ENCODE measurements at places on chromosomes 3 and 15.

DNA sequence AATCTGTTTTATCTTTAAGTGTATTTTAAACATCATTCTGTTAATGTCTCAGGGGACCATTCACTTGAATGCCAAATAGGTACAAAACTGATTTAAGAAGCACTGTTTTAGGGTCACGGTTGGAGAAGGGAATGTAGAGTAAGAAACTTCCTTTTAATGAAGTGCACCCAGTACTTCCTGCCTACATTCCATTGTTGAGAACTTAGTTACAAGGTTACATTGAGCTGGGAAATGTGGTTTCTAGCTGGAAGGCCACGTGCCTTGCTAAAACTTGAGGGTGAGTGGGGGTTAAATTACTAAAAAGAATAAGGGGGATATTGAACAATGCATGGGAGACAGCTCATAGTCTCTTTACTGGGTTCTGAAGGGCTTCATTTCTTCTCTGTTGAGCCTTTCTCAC, 78.3 kb upstream of the TBC1D5 start:
- no peak for DNase-seq

- no peak for DNase-seq
Observed at GRCh38 chr3:127961124-127961523, 46.1 kb downstream of the KBTBD12 start.

GRCh38 chr3:148648685-148649352, 48.9 kb upstream of the AGTR1 start:
- no peak for DNase-seq

GRCh38 chr3:116920826-116921610, 211.4 kb downstream of the TUSC7 start:
- no peak for DNase-seq

DNA sequence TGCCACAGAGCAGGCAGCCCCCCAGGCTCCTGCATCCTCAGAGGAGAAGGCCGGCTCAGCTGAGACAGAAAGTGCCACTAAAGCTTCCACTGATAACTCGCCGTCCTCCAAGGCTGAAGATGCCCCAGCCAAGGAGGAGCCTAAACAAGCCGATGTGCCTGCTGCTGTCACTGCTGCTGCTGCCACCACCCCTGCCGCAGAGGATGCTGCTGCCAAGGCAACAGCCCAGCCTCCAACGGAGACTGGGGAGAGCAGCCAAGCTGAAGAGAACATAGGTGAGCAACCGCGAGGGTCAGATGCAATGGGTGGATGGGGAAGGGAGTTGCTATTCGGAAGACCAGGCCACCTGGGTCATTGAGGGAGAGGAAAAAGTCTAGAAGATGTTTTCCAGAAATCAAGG, 53.0 kb downstream of the GAP43 start:
- DNase-seq: no peak

GRCh38 chr15:67021455-67021854, 43.9 kb upstream of the SMAD3 start:
- DNase-seq: no peak

- no peak for DNase-seq
Observed at GRCh38 chr15:38242055-38242454, 10.6 kb upstream of the SPRED1 start.

GRCh38 chr3:105812194-105812586, 56.6 kb downstream of the CBLB start:
- DNase-seq: no peak

- DNase-seq: peak; percentile 75
Observed at GRCh38 chr3:71955240-71956068, 170.5 kb upstream of the PROK2 start.

GRCh38 chr3:16849229-16849628, 35.5 kb upstream of the PLCL2 start:
- DNase-seq: peak; percentile 85

DNA sequence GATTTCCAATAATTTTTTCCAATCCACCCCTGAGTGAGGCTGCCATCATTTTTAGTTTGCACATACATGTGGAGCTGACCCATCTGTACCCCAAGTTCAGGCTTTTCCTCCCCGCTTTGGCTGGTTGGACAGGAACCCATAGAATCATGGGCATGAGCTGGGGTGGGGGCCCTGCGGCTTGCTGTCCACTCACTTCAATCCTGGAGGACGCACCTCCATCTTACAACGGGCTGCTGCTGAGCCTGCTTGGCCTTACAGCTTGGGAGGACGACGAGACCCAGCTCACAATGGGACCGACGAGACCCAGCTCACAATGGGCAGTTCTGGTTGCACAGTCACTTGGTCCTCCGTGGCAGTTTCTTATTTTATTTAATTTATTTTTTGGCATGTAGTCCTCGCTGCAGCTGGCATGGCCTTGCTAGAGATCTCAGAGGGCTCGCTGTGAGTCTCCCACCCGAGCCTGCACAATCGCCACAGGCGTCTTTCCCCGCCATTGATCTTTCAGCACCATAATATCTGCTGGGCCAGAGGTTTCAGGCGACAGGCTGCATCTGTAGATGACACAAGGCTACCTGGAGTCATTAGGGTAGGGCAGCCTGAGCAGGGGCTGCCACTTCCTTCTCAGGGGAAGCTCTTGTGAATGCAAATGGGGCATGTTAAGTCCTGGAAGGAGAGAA, 19.6 kb upstream of the EPHB3 start:
- no peak for DNase-seq

- no peak for DNase-seq
Observed at GRCh38 chr3:138921316-138922292, 25.3 kb downstream of the FOXL2 start.

GRCh38 chr3:4813909-4814304, 165.3 kb upstream of the BHLHE40 start:
- DNase-seq: peak; percentile 80

GRCh38 chr15:50500352-50500751, 46.1 kb downstream of the USP50 start:
- DNase-seq: no peak

DNA sequence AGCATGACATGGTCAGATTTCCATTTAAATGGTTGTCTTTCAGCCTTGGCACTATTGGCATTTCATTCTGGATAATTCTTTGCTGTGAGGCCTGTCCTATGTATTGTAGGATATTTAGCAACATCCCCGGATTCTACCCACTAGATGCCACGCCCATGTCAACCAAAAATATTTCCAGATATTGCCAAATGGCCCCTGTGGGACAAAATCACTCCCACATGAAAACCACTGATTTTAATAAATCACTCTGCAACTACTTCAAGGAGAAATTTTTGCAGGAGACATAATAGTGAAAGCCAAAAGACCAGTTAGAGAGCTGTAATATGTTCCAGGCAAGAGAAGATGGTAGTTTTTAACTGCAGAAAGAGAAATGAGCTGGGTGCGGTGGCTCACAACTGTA, 55.9 kb upstream of the RARB start:
- DNase-seq: no peak

GRCh38 chr15:42494998-42495360, 455 bp upstream of the SNAP23 start:
- peak; percentile 69 for DNase-seq

- DNase-seq: no peak
Observed at GRCh38 chr3:157499342-157499963, 3.8 kb downstream of the VEPH1 start.

DNA sequence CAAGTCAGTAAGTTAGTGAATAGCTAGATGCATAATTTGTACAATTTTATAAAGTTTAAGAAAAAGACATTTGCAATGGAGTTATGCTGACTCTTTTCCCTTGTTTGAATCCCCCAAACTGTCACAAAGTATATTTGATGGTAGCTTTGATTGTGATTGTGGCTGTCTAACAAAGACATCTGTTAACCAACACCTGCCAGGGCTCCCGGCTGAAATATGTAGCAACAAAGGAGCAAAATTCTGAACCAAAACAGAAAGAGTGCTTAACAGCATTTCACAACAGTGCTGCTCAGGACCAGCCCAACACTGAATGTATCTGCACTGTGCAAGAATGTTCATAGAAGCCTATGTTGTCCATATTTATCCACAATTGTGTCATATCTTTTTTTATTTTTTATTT, 39.4 kb downstream of the LEO1 start:
- DNase-seq: no peak

- DNase-seq: no peak
Observed at GRCh38 chr3:185647134-185647879, 61.2 kb downstream of the SENP2 start.

GRCh38 chr3:125309476-125309875, 65.6 kb downstream of the ZNF148 start:
- DNase-seq: peak; percentile 31

DNA sequence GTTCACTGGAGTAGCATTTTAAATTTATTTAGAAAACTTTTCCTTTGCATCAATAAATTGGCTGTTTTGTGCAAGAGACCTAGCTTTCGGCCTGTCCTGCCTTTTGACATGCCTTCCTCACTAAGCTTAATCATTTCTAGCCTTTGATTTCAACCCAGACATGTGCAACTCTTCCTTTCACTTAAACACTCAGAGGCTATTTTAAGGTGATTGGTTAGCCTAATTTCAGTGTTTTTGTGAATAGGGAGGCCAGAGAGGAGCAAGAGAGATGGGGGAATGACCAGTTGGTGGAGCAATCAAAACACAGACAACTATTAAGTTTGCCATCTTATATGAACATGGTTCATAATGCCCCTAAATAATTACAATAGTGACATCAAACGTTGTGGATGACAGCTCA, 333.4 kb downstream of the SLC9A9 start:
- no peak for DNase-seq

GRCh38 chr15:30895461-30896210, 8.1 kb upstream of the FAN1 start:
- DNase-seq: no peak

DNA sequence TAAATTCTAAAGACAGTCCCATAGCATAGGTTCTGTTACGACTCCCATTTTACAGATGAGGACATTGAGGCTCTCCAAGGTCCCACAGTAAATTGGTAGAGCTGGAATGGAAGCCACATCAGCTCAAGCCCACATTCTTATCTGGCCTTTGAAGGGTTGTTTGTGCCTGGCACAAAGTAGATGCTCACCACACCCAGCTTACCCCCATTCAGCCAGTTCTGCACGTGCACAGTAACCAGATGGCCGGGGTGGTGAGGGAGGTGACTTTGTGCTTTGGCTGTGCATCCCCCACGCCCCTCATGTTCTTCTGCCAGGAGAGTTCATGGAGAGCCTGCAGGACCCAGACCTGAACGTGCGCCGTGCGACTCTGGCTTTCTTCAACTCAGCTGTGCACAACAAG, 16.2 kb downstream of the RPL32 start:
- DNase-seq: no peak

DNA sequence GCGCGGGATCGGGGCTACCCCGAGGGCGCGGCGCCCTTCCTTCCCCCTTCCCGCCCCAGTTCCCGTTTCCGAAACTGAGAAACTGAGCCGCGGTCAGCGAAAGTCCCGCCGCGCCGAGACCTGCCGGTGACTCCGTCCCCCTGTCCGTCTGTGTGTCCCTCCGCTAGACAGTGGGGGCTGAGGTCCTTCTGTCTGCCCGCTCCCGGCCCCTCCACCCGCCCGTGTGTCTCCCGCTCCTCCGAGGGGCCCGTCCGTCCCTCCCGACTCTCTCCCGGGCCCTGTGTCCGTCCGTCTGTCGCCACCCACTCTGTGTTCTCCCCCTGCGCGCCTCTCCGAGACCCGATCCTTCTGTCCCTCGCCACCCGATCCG, 426 bp downstream of the PRKCD start:
- peak; percentile 66 for DNase-seq

GRCh38 chr15:74950078-74950908, 6.3 kb downstream of the RPP25 start:
- peak; percentile 86 for DNase-seq

- DNase-seq: no peak
Observed at GRCh38 chr3:192422321-192422996, 304.9 kb downstream of the FGF12 start.

GRCh38 chr3:123758081-123758564, 126.0 kb downstream of the MYLK start:
- DNase-seq: no peak

- no peak for DNase-seq
Observed at GRCh38 chr15:39608185-39609139, 27.6 kb downstream of the THBS1 start.

GRCh38 chr15:80584561-80584964, 110.5 kb upstream of the ABHD17C start:
- DNase-seq: no peak

GRCh38 chr15:43294091-43294706, 27.5 kb upstream of the TGM5 start:
- no peak for DNase-seq

DNA sequence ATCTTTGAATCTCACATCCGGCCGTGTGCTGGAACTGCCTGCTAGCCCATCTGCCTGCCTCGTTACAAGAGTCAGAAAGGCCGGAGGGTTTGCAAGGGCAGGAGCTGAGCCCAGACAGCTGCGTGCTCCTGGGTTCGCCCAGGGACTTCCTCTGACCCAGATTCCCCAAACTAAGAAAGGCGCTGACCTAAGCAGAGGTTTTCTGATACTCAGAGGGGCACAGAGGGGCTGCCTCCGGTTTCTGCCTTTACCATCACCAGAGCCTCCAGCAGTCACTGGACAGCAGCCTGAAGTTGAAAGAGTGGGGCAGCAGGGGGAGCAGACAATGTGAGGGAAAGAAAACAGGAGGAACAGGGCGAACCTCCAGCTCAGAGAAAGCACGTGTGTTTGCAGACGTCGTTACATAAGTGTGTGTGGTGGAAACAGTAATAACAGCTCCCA, 33.4 kb upstream of the RAD18 start:
- DNase-seq: no peak

GRCh38 chr15:36970522-36970921, 129.8 kb downstream of the MEIS2 start:
- DNase-seq: no peak

- peak; percentile 38 for DNase-seq
Observed at GRCh38 chr15:69604072-69604411, 151.4 kb downstream of the RPLP1 start.

GRCh38 chr3:120741837-120742197, 499 bp downstream of the RABL3 start:
- no peak for DNase-seq

DNA sequence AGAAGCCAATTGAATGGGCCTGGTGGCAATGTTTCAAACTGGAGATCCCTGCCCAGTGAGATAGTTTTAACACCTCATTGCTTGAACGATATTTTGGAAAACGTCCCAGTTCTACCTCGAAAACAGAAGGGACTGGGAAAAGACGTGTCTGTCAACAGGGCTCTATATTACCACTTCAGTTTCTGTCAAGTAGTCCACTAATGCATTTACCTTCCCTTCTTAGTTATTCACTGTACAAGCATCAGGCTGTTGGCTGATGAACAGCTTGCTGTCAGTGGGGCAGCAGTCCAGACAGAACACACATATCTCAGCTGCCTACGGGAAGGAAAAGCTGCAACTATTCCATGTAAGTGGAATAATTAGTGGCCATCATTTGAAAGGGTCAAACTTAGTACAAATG, 794.7 kb upstream of the GBE1 start:
- no peak for DNase-seq

DNA sequence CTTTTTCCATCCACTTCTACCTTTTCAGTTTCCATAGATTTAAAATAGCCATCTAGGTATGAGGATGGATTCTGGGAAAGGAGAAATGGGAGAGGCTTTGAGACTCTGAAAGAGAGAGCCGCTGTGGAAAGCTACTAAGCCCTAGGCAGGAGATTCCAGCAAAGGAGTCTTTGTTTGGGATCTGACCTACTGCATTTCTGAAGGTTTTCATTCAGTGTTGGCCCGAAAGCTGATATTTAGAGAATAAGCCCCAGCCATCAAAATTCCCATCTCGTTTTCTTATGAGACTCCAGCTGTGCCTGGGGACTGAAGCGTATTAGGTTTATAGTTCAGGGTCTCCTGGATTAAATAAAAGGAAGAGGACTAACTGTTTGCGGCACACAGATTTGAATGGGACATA, 19.5 kb downstream of the LIPH start:
- DNase-seq: no peak

GRCh38 chr15:101469520-101470288, 19.8 kb downstream of the PCSK6 start:
- DNase-seq: no peak

GRCh38 chr3:160449636-160450598, at the start of gene TRIM59:
TRIM59 (minus strand) TSS chr3:160449786; CDS start chr3:160439183, 10,603 bp downstream.
- peak; percentile 95 for DNase-seq
